ENCODE measurements at places on chromosomes 1 and 21.

- DNase-seq = no peak
These were observed 23.2 kb downstream of the RPE65 start for GRCh38 chr1:68426594-68426993.

DNA sequence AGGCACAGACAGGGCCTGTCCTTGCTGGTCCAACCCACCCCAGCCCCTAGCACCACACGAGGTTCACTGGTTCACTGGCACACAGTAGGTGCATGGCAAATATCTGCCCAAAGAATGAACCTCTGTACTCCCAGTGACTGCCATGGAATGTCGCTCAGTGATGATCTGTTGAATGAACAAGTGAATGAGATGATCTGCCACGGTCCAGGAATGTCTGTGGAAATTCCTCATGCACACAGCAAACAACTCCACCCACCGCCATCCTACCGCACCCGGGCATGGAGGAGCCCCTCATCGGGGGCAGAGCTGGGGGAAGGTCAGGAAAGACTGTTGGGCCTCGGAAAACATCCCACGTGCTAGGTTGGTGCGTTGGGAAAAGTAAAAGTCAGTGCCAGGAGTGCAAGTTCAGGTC lies 1.7 kb downstream of the HSPG2 start:
- no peak for DNase-seq

DNA sequence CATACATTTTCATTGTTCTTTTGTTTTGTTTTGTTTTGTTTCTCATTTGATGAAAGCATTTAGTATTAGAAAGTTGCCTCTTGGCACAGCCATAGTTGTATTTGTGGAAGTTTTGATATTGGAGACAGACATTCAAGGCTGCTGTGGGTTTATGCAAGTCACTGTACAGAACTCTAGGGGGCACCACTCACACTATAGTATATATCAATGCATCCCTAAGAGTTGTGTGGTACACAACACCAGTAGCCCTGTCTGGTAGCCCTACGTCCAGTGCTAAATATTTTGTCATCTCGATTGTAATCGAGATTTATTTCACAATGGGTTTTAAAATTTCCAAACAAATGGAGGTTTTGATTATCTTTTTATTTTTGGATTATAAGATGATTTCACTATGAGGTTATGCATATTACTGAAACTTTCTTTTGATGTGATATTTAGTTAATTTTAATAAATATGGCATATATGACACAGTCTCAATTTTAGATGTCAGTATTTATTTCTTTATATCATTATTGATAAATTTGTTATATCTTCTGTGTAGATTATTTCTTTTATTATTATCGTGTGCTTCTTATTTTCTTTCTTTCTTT lies 112.2 kb downstream of the NR5A2 start:
- no peak for DNase-seq

GRCh38 chr1:1809489-1809888 lies 31.2 kb upstream of the NADK start:
- no peak for DNase-seq

- DNase-seq = no peak
These were observed 50.4 kb upstream of the DAB1 start for GRCh38 chr1:57474137-57474750.

DNA sequence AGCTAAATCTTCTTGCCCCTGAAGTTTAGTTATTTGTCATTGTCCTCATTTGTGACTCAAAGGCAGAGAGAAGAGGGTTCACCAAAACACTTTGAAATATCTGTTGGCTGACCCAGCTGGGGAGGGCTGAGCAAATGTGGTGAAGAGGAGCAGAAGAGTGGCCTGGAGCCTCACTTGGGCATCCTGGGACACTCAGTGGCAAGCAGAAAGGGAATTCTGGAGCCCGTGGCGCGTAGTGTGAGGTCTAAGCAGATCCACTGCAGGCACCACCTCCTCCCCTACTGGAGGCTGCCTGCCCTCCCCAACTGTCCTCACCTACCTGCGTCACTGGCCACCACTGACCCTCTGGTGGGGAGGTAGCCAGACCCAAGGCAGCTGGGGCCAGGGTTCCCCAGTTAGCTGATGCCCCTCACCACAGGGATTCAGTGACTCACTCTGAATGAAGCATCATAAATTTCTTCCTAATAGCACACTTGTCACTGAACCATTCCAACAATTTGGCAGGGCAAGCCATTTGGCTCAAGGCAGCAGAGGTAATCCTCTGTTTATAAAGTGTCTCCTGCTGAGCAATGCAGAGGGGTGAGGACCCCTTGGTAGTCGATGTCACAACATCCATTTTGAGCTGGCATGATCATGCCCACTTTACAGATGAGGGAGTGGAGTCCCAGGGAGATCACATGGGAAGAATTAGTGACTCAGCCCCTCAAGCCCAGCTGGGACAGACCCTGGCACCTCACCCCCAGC lies 80.3 kb downstream of the NENF start:
- DNase-seq = no peak

GRCh38 chr1:212074313-212074712 lies 38.8 kb downstream of the DTL start:
- no peak for DNase-seq

DNA sequence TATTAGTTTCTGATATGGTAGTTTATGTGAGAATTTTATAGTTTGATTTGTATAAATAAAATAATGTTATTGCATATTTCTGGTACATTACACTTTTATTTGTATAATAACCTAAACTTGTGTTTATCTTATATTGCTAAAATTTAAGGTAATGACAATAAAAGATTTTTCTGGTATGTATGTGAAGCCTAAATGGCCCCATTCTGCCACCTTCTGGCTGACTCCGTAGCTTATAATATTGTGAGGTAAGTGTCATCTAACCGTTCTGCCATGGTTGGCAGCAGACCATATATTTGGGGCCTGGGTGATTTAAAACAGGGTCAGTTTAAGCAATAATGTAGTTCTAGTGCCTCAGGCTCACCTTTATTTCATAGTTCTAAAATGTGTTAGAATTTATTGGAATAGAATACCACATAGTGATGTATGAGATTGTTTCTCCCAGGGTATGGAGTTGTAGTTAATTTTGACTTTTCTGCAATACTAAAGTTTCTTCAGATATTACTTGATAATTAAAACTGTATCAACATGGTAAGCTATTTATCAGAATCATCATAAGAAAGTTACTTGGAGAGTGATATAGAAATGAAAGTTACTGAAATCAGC lies 21.2 kb upstream of the PRKACB start:
- no peak for DNase-seq

- DNase-seq = no peak
These were observed 25.2 kb upstream of the ROR1 start for GRCh38 chr1:63748641-63749040.

- DNase-seq = no peak
These were observed 21.8 kb upstream of the COL9A2 start for GRCh38 chr1:40338745-40339419.

GRCh38 chr1:18808550-18808949 lies 50.9 kb downstream of the TAS1R2 start:
- DNase-seq = no peak

DNA sequence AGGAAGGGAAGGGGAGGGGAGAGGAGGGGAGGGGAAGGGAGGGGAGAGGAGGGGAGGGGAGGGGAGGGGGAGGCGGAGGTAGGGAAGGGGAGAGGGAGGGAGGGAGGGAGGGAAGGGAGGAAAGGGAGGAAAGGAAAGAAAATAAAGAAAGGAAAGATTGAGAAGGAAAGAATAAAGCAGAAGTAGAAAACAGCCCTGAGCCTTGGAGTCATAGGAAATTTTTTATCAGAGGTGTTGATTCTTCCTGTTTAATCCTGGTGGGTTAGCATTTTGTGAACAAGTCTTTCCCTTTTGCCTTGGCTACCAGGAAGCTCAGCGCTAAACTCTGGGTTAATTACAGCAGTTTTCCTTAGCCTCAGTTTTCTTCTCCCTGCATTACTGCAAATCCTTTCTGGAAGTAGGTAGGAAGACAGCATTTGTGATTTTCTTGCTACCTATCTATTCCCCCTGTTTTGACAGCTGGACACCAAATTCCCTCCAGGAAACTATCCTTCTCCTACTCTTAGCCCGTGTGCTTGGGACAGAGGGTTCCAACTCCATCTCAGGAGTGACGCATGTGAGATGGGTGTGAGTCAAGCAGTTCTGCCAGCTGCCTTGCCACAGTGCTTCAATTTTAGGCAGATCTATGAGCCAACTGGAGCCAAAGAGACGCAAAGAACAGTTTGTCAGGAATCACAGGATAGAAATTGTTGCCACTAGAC lies 26.9 kb downstream of the TOMM20 start:
- no peak for DNase-seq

DNA sequence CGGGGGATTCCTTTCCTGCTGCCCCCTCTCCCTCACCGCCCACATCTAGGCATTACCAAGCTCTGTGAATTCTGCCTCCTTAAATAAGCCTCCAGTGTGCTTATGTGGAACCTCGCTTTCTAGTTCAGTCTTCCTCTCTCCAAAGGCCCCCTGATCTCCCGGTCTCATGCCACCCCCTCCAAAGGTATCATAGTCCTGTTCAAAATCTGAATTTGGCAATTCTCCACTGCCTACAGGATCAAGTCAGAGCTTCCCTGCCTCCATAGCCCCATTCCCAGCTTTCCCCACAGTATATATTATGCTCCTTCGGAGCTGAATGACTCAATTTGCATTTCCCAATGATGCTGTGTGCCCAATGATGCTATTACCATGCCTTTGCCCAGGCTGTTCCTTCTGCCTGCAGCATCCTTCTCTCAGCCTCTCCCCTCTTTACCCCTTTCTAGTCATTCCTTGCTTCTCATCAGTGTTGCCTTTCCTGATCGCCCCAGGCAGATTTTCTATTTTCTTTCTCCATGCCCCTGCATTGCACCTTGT lies 1.7 kb downstream of the AZIN2 start:
- DNase-seq = no peak

GRCh38 chr1:196685506-196685905 lies 33.7 kb downstream of the CFH start:
- DNase-seq = no peak

DNA sequence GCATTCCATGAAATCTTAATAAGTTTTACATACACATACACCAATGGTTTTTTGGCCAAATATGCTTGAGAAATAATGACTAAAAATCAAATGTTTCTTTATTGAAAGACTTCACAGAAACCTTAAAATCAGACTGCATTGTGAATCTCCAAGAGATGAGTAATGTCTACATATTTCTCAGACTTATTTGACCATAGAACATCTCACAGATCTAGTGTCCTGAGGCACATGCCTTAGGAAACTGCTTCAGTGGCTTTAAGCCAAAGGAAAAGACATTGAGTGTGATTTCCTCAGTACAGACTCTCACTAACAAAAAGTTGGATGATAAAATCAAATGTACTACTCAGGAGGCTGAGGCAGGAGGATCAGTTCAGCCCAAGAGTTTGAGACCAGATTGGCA lies 6.2 kb upstream of the C1orf105 start:
- no peak for DNase-seq

Measured in cortex of kidney (tissue), 1 donor.